ENCODE measurements at places on chromosomes 6 and 20.
A peak's percentile ranks its signal among the peaks of the same experiment; 100 is the strongest.

DNA sequence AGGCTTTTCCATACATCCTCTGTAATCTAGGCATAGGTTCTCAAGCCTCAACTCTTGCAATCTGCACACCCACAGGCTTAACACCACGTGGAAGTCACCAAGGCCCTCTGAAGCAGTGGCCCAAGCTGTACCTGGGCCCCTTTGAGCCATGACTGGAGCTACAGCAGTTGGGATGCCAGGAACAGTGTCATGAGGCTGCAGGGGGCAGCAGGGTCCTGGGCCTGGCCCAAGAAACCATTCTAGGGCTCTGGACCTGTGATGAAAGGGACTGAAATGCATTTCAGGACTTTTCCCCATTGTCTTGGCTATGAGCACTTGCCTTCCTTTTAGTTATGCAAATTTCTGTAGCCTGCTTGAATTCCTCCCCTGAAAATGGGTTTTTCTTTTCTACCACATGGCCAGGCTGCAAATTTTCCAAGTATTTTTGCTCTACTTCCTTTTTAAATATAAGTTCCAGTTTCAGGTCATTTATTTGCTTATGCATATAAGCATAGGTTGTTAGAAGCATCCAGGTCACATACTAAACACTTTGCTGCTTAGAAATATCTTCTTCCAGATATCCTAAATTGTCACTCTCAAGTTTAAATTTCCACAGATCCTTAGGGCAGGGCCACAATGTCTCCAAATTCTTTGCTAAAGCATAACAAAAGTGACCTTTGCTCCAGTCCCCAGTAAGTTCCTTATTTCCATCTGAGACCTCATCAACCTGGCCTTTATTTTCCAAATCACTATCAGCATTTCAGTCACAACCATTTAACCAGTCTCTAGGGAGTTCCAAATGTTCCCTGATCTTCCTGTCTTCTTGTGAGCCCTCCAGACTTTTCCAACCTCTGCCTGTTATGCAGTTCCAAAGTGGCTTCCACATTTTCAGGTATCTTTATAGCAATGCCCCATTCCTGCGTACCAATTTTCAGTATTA, 48.6 kb upstream of the CD2AP start:
- no peak for DNase-seq

- no peak for DNase-seq
Measured at GRCh38 chr6:47484616-47485015, 7.0 kb downstream of the CD2AP start.

DNA sequence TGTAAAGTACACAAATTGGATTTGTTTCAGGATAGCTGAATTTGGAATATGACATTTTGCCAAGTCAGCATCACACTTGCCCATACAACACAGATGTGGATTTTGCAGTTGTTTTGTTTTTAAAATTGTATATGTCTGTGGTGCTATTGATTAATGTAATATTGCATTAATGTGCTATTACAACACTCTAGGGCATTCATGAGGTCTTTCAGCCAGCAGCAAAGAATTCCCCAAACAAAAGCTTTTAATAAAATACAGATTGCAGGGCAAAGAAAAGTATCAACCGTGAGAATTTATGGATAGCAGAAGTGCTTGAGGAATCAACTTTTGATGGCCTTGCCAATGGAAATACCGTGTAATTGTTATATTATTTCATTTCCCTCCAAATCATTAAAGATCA, 144.9 kb downstream of the AIG1 start:
- DNase-seq: no peak

GRCh38 chr20:17439616-17440296, 91.4 kb downstream of the BFSP1 start:
- no peak for DNase-seq

DNA sequence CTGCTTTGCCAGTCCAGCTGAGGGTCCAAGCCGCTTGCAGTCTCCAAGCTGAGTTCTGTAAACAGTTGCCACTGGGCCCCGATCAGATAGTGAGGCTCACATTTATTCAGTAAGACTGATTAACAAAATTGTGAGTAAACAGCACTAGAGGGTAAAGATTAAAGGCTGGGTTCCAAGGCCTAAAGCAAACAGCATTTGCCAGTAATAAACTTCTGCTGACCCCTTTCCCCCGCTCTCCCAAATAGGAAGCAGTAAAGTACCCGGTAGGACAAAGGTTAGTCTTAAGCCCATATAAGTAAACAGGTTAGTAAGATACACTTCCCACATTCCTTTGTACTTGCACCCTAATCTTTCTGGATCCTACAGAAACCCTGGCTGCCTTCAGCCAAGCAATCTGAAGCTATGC, 181.8 kb downstream of the MEI4 start:
- no peak for DNase-seq

DNA sequence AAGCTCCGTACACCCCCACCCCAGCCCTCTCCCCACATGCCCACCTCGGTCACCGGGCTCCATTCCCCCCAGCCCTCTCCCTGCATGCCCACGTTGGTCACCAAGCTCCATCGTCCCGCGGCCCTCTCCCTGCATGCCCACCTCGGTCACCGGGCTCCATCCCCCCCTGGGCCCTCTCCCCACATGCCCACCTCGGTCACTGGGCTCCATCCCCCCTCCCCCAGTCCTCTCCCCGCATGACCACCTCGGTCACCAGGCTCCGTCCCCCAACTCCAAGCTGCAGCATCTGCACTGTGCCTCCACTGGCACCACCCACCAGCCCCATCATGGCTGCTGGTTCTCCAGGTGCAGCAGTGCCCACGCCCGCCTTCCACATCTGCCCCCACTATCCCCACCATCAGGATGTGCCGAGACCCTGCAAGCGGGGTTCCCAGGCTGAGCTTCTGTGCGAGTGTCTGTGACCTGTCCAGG, 16.8 kb downstream of the TAF4 start:
- DNase-seq: no peak

DNA sequence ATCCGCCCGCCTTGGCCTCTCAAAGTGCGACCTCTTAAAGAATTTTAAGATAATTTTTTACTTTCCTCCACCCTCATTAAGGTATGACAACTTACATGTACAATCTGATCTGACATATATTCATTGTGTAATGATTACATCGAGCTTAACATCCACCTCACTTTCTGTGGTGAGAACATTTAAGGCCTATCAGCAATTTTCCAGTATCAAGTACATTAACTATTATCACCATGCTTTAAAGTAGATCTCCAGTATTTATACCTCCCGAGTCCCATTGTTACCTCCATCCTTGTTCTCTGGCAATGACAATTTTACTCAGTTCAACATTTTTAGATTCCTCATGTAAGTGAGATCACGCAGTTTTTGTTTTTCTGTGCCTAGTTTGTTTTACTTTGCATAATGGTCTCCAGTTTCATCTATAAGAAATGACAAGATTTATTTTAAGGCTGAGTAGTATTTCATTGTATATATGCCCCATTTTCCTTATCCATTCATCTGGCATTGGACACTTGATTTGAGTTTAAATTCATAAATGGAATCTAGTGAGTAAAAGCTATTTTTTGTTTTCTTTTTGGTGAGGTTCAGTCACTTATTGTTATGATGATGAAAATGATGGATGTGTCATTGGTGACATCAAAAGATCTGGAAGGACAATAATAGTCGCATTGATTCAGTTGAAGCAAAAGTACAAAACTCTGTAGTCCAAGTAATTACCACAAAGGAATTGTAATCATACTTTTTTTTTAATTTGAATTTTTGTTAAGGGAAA, 87.0 kb downstream of the OR2B2 start:
- DNase-seq: no peak

DNA sequence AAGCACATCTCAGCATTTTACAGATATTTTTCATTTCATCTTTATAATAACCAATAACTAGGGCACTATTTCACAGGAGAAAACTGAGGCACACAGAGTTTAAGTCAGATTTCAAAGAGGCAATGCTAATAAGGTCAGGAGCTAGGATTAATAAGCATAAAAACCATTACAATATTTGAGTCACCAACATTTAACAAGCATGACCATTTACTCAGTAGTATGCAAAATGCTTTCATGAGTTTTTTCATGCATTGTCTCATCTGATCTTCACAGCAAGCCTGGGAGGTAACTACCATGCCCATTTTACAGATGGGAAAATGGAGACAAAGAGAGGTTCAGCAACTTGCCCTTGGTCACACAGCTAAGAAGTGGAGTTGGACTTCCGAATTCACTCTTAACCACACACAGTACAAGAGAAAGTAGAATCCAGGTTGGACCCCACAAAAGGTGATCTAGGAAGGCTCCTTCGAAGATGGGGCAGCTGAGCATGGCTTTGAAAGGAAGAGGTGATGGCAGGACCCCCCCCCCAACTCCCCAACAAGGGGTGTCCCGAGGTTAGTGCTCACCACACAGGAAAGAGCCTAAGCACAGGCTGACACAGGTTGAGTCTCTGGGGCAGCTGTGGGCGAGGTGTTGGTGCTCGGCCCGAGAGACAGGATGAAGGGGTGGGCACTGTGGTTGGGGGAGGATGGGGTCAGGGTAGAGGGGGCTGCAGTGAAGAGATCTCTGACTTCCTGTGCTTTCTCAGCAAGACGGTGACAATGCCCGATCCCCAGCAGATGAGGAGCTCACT, 108.8 kb downstream of the PREX1 start:
- DNase-seq: no peak

GRCh38 chr6:116531675-116532570, 13.6 kb downstream of the TRAPPC3L start:
- peak; percentile 73 for DNase-seq
